ENCODE measurements at places on chromosomes 13 and 19. TPM values are rescaled to one million over a fixed set of nuclear protein-coding genes. Genes with fewer than 3 reads are reported as not detected.

DNA sequence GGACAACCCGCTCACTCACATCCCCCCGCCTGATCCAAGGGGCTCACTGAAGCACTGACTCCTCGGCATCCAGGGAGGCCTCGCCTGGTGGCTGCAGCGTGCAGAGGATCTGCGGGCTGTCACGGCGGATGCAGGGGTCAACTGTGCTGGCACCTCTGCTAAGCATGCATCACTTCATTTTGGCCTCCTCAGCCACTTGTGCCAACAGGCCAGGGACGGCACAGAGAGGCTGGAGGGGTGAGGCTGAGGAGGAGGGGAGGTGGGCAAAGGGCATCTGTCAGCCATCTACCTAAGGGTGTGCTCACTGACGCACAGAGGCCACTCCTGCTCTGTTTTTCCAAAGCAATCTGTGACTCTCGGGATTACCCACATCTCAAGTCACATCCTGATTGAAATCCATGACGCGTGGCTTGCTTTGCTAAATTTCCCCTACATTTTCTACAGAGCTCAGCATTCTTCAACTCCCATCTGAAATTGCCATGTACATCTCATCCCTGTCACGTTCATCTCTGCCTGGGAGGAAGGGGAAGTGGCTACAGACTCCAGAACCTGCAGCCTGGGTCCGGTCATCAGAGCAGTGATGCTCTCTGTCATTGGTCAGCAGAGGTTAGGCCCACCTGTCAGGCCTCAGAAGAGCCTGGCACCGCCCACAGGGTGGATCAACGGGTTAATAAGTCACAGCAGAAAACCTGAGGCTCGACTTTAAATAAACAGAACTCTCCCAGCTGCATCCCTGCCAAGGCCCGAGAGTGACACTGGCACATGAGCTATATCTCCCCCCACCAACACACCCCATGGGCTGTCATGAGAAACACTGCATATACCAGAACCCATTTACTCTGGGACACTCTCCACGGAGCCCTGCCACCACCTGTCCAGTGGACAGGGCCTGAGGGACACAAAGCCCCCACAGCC, 17.6 kb downstream of the ELL start:
- no peak for DNase-seq

Gene NUMBL
- total RNA-seq = 6.9 TPM

DNA sequence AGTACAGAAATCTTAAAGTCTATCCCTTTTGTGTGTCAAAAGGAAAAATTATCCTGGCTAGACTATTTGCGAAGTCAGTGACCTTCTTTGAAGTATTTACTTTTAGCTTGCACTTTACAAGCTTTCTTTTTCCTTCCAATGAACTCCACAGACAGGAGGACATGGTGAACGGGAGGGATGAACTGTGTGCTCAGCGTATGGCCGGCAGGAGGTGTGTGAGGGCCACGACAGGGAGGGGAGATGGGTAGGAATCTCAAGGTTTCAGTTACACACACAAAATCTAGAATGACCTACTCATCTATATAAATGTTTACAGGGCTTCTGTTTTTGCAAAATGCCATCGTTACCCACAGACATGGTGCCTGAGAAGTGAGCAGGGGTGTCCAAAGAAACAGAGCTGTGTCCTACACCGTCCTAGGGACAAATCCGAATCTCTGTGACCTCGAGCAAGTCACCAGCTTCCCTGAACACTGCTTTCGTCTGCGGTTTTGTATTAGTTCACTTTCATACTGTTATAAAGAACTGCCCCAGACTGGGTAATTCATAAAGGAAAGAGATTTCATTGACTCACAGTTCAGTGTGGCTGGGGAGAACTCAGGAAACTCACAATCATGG, 537.2 kb downstream of the LIG4 start:
- peak; percentile 53 for DNase-seq

Gene MCEMP1
- not detected for total RNA-seq

DNA sequence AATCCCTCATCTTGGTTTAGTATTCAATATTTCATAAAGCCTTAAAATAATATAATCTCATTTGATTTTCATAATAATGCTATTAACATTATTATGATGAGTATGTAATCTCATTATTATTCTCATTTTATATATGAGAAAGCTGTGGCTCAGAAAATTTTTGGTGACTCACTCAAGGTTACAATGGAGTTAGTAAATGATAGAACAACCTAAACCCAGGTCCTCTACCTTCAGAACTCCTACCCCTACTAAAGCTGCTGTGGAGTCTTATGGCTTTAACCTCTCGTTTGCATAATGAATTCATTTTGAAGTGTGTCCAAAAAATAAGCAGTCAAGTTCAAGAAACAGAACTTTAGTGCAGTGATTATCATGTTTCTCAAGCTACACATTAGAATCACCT, 226.3 kb downstream of the TBC1D4 start:
- DNase-seq = no peak

- DNase-seq = peak; percentile 93
These were observed 152.0 kb upstream of the IRS2 start for GRCh38 chr13:109938255-109938936.

- DNase-seq = no peak
These were observed 142.4 kb downstream of the MYCBP2 start for GRCh38 chr13:77184455-77184854.

DNA sequence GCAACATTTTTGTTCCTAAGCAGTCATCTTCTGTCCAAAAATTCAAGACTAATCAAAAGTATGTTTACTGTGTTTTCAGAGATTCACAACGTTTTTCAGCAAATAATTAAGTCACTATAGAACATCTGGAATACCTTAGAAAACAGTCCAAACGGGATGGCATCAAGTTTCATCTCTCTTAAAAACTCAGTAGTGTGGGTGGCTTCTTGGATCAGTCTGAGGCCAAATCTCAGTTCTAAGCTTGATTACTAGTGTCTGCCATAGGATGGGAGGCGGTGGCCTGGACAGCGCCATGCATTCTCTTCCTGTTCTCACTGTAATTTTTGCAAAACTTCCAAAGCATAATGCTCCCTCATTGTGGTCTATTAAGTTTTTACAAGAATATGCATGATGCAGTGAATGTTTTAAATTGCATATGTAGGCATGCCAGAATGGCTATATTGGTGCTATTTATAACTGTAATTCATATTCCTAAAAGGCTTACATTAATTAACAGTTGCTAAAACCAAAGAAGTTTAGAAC, 37.1 kb downstream of the ANKRD10 start:
- DNase-seq = peak; percentile 14

- no peak for DNase-seq
These were observed 297.2 kb downstream of the DCT start for GRCh38 chr13:94182185-94182761.

- DNase-seq = no peak
These were observed 774 bp downstream of the GGN start for GRCh38 chr19:38386971-38387549.

DNA sequence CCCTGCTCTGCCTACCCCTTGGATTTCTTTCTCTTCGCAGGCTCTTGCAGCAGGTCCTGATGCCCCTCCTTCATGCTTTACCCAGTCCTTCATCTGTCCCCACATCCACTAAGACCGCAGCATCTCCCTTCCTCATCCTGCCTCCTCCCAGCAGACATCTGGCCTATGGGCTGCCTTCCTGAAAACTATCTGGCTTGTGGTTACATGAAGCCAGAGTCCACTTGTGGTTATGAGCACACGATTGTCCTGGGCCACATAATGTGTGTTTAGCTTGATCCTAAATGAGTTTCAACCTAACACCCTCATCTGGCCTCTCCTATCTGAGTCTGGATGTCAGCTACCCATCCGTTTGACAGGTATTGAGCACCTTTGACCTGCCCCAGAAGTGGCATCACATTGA, 5.5 kb upstream of the ZNF175 start:
- no peak for DNase-seq

Gene CACNG8
- total RNA-seq = not detected

GRCh38 chr19:28710278-28710677, 502.7 kb downstream of the UQCRFS1 start:
- DNase-seq = peak; percentile 67

DNA sequence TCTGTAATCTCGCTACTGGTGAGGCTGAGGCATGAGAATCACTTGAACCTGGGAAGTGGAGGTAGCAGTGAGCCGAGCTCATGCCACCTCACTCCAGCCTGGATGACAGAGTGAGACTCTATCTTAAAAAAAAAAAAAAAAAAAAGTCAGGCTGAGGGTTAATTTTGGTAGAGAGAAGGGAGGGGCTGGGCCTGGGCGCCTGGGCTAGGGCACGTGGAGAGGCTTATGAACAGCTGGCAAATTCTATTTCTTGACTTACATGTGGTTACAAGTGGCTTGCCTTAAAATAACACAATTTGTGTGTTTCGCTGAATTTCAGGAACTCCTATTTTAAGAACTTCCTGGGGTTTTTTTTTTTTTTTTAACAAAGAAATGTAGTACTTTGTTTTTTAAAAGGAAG, 47.6 kb upstream of the MAP3K10 start:
- no peak for DNase-seq

DNA sequence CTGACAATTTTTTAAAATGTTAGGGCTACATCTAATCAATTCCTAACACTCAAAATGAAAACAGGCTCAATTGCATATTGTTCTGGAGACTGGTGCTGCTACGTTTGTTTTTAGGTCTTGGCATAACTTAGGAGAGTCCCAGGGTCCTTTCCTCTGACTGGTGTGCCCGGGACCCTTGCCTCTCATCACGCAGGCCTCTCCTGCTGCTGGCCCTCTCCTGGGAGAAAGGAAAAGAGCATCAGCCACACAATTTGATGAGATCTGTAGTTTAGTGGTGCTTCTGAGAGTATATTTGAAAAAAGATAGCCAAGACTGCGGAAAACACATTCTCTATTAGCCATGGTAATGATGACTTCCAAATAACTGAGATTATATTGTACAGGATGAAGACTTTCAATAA, 380.0 kb downstream of the KLF12 start:
- no peak for DNase-seq

DNA sequence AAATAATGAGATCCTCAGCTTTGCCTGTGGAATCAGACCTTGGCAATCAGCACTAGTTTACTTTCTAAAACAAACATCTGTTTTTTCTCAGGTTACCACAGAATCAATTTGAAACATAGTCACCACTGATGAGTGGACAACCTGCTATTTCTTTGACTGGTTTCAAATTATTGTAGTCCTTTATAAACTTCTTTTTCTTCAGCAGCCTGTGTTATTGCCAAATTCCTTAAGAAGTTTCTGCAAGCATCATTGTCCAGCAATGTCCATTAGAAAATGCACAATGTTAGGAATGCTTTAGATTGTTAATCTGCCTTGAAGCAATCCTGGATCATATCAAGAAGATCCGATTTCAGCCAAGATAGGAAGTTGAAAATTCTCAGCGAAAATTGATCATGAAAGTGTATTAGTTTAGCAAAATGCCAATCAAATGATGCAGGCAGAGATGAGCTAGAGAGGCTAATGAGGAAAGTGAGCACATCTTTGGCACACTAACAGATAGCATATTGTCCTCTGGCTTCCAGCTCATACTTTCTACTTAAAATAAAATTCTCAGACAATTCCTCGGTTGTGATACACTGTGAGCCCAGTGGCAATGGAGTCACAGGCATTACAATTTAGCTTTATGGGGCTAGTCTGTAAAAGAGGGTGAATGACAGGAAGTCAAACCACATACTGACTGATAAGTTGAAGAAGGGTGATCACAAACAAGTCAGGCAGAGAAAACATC, 270.6 kb downstream of the SLITRK6 start:
- DNase-seq = peak; percentile 90

- no peak for DNase-seq
These were observed 45.0 kb upstream of the TDRD3 start for GRCh38 chr13:60351855-60352615.

Gene SBK3
- not detected for total RNA-seq

GRCh38 chr13:51405176-51405575, 47.7 kb downstream of the INTS6 start:
- DNase-seq = no peak

DNA sequence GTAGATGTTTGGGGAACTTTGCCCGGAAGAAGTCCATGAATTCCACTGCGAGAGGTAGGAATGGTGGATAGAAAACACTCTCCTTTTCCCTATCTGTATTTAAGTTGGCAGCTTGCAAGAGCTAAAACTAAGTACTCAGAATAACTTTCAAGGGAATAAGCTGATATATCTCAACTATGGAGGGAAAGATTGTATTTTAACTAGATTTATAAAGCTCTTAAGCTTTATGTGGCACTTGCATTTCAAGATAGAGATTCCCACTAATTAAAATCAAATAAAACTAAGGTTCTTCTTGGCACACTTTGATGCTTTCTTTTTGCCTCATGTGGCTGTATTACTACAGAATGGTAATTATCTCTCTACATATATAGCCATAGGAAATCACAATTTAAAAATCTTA, 149.7 kb upstream of the STARD13 start:
- no peak for DNase-seq

Gene TTC9B
- not detected for total RNA-seq

Gene U2AF1L4
- 6.1 TPM for total RNA-seq

Gene CEACAM7
- not detected for total RNA-seq

- DNase-seq = peak; percentile 27
These were observed 31.4 kb upstream of the MPHOSPH8 start for GRCh38 chr13:19601749-19602725.

- peak; percentile 26 for DNase-seq
These were observed 460.3 kb upstream of the KLHL1 start for GRCh38 chr13:70568571-70568970.

DNA sequence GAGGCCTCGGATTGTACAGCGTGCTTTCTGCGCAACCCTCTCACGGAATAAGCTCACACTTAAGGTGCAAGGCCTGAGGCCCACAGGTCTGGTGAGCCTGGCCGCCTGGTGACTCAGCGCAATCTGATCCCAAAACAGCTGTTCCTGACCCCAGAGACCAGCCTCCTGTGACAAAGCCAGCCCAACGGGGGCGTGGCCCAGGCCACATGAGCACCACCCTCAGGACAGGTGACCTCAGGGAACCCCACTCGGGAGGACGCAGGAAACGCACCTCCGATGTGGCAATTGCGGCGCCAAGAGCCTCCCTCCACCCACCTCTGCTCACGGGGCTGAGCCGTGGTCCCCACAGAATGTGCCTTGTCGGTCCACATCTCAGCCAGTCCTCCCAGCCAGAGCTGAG, 26.4 kb downstream of the GRTP1 start:
- DNase-seq = no peak

Gene TUBA3C
- not detected for total RNA-seq

Gene METTL21C
- total RNA-seq = not detected

Gene PGLYRP1
- total RNA-seq = not detected

Gene CCNA1
- total RNA-seq = not detected

DNA sequence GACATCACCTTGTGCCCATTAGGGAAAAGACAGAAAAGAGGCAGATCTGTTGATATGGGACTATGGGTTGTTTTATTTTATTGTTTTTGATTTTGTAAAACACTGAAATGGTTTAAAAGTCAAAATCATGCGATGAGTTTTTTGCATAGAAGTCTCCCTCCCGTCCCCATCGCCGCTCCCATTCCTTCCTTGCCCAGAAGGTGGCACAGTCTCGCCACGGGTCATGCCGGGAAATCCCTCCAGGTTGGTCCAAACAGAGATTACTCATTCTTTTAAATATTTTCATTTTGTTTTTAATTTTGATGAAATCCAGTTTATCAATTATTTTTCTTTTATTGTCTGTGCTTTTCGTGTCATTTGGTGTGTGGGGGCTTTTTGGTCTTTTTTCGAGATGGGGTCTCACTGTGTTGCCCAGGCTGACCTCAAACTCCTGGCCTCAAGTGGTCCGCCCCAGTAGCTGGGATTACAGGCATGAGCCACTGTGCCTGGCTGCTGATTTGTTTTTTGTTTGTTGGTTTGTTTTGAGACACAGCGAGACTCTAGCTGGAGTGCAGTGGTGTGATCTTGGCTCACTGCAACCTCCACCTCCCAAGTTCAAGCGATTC, 9.2 kb downstream of the PGPEP1 start:
- DNase-seq = peak; percentile 65

Gene STAP2
- 1.3 TPM for total RNA-seq

GRCh38 chr13:46479283-46479682, 73.7 kb upstream of the LRCH1 start:
- DNase-seq = no peak
